GM04503 (cell line): ENCODE measurements at places on chromosomes 3 and 15.

- DNase-seq = no peak
Observed at GRCh38 chr3:27415202-27415601, 46.0 kb upstream of the NEK10 start.

- peak; percentile 35 for DNase-seq
Observed at GRCh38 chr15:64596701-64597476, 136.5 kb downstream of the ZNF609 start.

GRCh38 chr15:27027229-27027628, 56.2 kb downstream of the GABRG3 start:
- DNase-seq = no peak

GRCh38 chr15:98523912-98524662, 124.3 kb upstream of the IGF1R start:
- DNase-seq = no peak

DNA sequence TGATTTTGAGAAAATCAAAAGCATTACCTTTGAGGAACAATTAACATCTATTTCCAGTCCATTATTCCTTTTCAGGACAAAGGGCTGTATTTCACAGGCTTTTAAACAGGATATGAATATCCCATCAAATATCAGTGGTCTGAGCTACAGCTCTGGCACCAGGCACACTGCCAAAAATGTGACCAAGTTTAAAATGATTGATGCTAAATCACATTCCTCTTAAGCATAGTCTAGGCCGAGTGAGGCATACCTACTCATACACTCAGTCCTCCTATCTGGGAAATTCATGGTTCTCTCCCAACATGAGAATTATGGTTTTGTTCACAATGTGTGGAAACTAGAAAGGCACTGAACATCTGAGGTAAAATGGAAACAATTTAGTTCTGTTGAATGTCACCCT, 683.5 kb downstream of the TUSC7 start:
- no peak for DNase-seq

DNA sequence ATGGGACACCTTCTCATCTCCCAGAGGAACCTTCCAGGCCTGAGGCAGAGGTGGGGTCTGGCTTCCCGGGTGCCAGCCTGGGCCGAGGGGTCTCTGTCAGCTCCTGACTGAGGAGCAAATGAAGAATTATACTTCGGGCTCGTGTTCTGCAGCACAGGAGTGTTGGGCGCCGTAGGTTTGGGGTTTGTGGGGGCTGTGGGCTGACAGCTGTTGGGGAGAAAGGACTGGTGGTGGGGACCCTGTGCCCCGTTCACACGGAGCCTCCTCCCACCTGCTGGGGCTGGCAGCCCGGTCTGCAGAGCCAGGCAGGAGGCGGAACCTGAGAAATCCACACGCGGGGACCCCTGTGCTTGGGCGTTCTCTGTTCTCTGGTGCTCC, 59.7 kb downstream of the ADAMTS7 start:
- no peak for DNase-seq

DNA sequence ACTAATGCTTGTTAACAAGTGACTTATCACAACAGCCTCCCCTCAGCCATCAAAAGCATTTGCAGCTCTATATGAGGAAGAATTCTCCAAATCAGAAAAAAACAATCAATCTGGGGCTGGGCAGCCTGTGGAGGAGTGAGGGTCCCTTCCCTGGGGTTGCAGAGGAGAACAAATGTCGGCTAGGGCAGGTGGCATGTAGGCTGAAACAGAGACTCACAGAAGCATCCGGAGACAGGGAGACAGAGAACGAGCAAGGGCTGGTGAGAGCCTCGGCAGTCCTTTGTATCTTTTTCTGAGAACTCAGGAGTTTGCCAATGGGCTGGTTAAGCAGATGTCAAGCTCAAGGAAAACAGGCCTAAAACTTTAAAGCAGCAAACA, 15.8 kb downstream of the ITGA11 start:
- DNase-seq = no peak

- no peak for DNase-seq
Observed at GRCh38 chr15:59622289-59622688, 10.7 kb downstream of the GCNT3 start.

DNA sequence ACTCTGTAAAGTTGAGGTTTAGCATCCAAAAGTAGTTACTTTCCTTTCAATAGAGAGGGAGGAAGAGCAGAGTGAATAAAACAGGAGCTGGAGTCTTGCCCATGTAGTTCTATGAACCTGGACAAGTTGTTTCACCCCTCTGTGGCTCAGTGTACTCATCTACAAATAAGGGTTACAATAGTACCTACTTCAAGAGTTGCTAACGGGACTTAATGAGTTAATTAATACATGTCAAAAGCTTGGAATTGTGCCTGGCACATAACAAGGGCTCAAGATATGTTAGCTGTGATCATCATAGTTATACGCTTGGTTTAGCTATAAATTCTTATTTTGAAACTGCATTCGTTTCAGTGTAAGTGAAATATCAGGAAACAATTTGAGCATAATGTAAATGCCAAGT, 388.5 kb upstream of the THBS1 start:
- DNase-seq = no peak

DNA sequence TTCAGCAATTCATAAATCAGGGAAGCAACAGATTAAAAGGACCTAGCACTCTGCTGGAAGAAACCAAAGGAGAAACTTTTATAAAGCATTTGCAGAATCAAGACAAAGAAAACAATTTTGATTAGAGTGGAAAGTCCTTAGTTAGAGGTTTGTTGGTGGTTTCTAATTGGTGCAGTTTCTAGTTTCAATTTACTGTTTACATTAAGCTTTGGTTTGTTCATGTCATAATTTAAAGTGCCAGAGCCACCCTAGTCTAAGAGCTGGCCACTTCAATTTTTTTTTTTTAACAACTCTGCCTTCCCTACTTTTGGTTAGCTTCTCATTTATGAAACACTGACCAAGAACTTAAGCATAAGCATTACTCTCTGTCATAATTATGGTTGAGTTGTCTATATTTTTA, 1428.2 kb upstream of the GBE1 start:
- DNase-seq = no peak

- no peak for DNase-seq
Observed at GRCh38 chr3:116741467-116741866, 31.9 kb downstream of the TUSC7 start.
